ENCODE measurements at places on chromosomes 11 and 22.

- no peak for DNase-seq
These were observed 26.4 kb upstream of the PPFIA1 start for GRCh38 chr11:70243912-70244652.

DNA sequence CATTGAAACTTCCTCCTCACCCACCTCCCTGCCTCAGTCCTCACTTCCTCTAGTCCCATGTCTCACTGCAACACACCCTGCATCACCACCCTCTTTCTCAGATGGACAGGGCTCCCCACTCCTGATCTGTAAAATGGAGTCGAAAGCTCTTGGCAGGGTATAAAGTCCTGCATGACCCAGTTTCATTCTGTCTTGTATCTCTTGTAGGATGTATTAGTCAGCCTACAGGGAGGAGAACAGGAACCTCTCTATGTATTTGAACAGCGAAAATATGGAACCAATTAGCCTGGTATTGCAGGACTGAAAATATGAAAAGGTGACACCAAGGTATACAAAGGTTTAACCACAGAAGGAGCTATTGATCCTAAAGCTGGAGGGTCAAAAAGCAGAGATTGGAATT is 156.9 kb upstream of the SNX19 start:
- no peak for DNase-seq

DNA sequence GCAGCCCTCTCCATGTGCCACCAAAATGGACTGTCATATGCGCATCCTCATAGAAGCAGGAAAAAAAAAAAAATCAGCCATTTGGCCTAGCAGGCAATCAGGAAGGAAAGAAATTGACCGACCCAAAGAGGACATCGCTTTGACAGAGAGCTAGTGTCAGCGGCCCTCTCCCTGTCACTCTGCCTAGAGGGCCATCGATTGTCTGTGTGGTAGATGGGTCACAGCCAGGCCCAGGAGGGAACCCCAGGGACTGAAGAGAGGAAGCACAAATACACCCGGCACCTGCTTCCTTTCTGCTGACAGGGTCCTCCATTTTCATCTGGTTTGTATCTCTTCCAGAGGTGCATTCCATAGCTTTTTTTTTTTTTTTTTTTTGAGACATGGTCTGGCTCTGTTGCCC is 21.8 kb downstream of the VPS37C start:
- DNase-seq = no peak

- DNase-seq = no peak
These were observed 15.7 kb upstream of the ANO5 start for GRCh38 chr11:22177186-22177585.

DNA sequence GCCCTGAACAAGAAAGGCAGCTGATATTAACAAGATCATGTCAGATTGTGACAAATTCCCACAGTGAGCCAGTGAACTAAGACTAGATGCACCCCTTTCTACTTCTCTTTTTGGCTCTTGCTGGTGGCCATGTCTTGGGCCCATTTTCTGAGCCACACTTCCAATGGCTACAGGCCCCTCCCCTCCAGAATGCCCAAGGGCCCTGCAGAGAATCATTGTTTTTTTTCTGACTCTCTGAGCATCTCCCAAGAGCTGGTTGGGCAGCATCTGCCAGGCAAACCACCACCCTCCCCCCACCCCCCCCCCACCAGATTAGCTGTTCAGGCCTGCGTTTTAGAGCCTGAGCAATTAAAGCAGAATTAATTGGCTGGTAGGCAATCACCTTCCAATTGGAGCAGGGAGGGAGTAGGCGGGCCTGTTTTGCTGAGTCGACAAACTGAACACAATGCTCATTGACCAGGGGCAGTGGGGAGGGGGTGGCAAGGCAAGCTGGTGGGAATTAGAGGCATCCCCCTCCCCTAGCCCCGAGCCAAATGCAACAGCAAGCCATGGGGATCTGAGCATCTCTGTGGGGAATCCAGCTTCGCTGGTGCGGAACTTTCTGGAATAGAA is 541.4 kb downstream of the MN1 start:
- DNase-seq = no peak

- no peak for DNase-seq
These were observed 21.9 kb downstream of the SCUBE1 start for GRCh38 chr22:43320943-43321900.

DNA sequence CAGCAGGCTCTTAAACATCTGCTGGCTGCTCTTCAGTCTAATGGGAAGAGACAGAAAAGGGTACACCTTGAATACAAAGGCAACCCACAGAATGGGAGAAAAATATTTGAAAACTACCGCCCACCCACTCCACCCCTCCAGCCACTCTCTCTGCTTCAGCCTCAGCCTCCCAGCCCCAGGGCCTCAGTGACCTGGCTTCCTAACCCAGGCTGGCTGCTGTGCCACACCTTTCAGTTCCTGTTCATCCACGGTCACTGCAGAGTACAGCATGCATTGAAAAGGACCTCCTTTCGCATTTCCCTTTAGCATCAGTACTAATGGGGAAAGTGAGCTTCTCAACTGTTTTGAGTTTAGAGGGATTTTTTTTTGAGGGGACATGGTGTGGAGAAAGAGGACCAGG is 28.8 kb upstream of the SERPIND1 start:
- DNase-seq = no peak

- no peak for DNase-seq
These were observed 21.5 kb downstream of the SHISAL1 start for GRCh38 chr22:44291265-44291664.

GRCh38 chr11:64128255-64129006 is 37.5 kb downstream of the MACROD1 start:
- DNase-seq = no peak

GRCh38 chr22:23035557-23036277 is 34.6 kb upstream of the GNAZ start:
- DNase-seq = peak; percentile 54

DNA sequence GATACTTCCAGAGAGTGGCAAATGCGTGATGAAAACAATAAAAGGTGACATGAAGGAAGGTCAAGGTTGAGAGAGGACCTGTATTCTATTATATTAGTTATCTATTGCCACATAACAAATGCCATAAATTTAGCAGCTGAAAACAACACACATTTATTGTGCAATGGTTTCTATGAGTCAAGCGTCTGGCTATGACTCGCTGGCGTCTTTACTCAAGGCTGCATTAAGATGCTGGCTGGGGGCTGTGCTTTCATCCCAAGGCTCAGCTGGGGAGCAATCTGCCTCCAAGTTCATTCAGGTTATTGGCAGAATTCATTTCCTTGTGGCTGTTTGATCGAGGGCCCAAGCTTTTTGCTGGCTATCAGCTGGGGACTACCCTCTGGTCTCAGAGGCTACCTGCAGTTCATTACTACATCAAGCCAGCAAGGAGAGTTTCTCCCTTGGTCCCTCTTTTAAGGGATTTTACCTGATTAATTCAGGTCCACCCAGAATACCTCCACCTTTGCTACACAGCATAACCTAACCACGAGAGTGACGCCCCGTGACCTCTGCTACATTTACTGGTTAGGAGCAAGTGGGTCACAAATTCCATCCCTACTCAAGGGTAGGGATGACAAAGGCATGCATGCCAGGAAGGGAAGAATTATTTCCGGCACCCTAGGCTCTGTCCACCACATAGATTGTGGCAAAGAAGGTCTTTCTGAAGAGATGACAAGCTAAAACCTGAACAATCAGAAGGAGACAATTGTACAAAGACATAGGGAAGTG is 549.1 kb downstream of the MN1 start:
- DNase-seq = peak; percentile 10

DNA sequence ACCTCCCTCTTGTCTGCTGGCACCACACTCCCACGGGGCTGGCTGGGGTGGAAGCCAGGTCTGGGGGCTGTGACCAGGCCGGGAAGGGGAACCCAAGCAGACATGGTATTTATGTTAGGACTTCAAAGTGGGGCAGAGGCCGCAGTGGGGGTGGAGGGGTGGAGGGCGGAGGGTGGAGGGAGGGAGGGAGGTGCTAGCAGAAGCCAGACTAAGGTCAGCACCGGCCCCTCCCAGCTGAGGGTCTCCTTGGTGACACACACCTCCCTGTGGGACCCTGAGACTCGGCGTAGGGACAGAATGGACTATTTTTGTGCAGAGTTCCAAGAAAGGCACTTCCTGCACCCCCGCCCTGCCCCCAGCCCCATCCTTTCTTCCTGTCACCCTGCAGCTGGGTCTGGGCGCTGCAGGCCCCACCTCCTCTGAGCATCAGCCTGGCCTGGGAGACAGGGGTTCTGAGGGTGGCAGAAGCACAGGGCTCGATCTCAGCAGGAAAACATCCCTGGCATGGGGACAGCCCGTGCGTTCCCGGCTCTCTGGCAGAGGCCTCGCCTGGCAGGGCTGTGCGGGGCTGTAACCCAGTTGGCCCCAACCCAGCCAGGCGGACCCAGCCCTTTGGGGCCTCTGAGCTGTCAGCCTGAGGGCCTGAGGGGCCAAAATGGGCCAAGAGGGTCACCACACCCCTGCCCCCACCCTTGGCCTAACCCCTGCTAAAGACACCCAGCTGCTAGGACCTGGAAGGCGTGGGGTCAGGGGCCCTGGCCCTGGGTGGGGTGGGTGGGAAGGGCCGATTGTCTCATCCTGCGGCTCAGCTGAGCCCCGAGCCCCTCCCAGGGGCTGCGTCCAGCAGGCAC is 9.6 kb upstream of the CD248 start:
- DNase-seq = peak; percentile 40

DNA sequence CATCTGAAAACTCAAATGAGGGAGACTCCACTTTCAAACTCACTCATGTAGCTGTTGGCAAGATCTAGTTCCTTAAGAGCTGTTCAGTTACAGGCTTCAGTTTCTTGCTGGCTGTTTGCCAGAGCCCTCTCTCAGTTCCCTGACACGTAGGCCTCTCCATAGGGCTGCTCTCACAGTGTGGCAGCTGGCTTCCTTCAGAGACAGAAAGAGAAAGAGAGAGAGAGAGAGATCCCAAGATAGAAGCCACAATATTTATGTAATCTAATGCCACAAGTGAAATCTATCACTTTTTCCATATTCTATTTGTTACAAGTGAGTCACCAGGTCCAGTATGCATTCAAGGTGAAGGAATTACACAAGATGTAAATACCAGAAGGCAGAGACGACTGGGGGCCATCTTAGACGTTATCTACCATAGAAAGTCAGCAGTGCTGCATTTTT is 168.8 kb downstream of the RCN1 start:
- DNase-seq = peak; percentile 44

- no peak for DNase-seq
These were observed 176.7 kb upstream of the NCAM1 start for GRCh38 chr11:112784323-112785073.

GRCh38 chr22:24337894-24338645 is 67.4 kb downstream of the SPECC1L start:
- DNase-seq = no peak
